ENCODE measurements at places on chromosomes 11 and 22.

GRCh38 chr11:61075891-61076290 lies 26.4 kb upstream of the CD5 start:
- peak; percentile 30 for DNase-seq

DNA sequence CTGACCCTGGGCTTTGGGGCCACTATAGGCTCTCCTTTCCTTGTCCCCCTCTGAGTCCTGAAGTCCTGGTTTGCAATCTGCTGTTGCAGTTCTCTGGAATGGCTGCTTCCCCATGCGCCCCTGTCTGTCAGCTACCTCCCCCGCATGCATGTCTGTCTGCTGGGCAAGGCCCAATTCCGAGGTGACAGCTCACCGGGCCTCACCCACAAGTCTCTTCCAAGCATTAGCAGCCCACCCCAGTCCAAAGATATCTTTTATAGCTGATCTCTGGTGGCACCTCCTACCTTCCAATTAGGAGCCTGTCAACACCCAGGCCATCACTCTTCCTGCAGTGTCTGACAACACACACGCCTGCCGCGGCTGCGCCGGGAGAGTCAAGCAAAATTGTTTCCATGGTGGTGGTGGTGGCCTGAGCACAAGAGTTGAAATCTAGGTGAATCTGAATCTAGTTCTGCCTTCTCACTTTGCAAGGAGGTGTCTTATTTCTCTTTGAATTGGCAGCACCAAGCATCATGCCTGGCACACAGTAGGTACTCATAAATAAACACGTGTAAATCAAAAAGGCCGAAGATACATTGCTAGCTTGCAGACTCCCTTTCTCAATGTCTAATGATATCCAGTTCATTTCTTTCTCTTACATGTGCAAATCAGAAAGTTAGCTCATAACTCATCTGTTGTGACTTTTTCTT lies 1.2 kb upstream of the LMO2 start:
- no peak for DNase-seq

GRCh38 chr22:43561415-43562178 lies 149.8 kb downstream of the MPPED1 start:
- peak; percentile 44 for DNase-seq

GRCh38 chr11:134592391-134592990 lies 180.4 kb upstream of the B3GAT1 start:
- DNase-seq = peak; percentile 20

- peak; percentile 58 for DNase-seq
Observed at GRCh38 chr11:1770528-1770927, 6.8 kb upstream of the CTSD start.

GRCh38 chr11:84188521-84188920 lies 902.4 kb upstream of the CCDC90B start:
- DNase-seq = no peak

- DNase-seq = no peak
Observed at GRCh38 chr11:10453261-10453660, 1.8 kb upstream of the AMPD3 start.

DNA sequence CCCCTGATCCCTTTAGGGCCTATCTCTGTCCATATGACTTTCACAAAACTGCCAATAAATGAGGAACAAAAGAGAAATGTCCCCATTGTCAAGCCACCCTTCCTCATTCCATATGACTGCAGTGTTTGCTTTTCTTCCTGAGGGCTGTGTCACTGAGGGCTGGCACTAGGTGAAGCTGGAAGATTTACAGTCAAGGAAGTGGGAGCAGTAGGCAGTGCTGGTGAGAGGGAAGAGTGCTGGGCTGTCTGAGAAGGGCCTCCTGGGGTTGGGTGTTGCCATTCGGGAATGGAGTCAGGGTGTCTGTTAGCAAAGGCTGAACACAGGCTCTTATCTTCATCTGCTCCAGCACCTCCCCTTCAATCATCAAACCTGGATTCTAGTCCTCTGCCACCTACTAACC lies 30.9 kb downstream of the INSC start:
- DNase-seq = no peak

DNA sequence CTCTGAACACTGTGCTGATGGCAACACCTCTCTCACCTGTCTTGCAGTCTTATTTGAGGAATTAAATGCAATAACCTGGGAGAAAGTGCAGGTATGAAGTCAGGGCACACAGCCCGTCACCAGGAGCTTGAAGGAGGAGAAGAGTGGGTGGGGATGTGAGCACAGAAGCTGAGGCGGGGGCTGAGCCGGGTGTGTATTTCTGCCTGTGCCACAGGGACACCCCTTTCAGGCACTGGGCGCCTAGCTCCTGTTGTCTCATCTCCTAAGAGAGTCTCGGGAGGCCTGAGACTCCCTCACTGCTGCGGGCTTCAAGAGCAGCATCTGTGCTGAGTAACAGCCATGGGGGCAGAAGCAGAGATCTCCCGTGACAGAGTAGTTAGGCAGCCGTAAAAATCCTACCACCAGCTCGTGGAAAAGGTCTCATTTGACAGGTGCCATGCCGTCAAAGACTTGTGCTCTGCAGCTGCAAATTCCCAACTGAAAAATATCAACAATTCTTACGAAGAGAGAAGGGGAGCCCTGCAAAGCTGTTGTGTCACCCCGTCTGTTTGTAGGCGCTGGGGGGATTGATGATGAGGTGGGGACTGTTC lies 26.8 kb downstream of the PARVB start:
- DNase-seq = no peak

- no peak for DNase-seq
Observed at GRCh38 chr11:128607819-128608218, 20.5 kb upstream of the ETS1 start.

DNA sequence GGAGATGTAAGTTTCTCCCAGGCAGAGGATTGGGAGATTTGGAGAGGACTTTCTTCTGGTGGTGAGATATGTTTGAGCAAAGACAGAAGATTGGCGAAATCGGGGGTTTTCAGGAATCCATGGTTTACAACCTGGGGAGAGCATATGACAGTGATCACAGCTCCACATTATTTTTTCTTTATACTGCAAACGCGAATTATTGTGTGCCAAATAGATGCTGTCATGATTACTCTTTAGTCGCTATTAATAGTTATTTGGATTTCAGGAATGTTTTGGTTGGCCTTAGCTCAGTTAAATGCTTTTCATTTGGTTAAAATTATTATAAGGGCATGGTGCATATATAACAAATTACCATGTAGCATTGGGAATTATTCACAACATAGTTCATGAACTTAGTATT lies 15.2 kb downstream of the ATXN10 start:
- DNase-seq = no peak

- no peak for DNase-seq
Observed at GRCh38 chr22:43991316-43992020, 32.6 kb upstream of the PARVB start.

DNA sequence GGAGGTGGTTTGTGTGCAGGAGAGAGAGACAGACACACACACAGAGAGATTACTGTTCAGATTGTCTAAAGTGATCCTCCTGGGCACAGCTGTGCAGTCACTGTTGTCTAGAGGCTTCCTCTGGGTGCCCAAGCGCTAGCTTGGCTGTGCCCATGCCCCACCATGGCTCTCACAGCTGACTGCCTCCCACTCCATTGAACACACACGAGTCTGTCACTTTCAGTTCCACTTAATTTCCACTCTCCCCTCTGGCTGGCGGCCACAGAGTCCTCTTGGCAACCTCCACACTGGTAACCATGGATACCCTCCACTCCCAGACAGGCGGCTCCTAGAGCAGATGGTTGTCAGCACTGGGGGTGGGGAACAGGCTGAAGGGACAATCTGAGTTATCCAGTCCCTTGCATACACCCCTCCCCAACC lies 29.1 kb downstream of the MAP6 start:
- DNase-seq = no peak

DNA sequence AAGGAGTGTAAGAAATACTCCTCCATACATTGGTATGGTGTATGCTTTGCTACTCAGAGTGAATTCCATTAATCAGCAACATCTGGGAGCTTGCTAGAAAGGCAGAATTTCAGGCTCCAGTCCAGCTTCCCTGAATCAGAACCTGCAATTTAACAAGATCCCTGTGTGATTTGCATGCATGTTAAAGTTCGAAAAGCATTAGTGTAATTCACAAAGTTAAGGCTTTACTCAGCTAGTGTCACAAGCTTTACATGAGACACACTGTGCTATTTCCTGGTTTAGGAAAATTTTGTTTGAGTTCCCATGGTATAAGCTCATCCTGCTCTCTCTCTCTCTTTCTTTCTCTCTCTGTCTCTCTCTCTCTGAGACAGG lies 37.0 kb upstream of the HEPHL1 start:
- no peak for DNase-seq

- no peak for DNase-seq
Observed at GRCh38 chr11:125313271-125314219, 149.0 kb downstream of the PKNOX2 start.

GRCh38 chr22:43541462-43542407 lies 129.9 kb downstream of the MPPED1 start:
- no peak for DNase-seq

GRCh38 chr22:32546935-32547334 lies 72.3 kb downstream of the FBXO7 start:
- no peak for DNase-seq

- no peak for DNase-seq
Observed at GRCh38 chr11:129090056-129090455, 102.1 kb downstream of the ARHGAP32 start.

- DNase-seq = no peak
Observed at GRCh38 chr22:17065433-17065832, 19.4 kb upstream of the IL17RA start.

DNA sequence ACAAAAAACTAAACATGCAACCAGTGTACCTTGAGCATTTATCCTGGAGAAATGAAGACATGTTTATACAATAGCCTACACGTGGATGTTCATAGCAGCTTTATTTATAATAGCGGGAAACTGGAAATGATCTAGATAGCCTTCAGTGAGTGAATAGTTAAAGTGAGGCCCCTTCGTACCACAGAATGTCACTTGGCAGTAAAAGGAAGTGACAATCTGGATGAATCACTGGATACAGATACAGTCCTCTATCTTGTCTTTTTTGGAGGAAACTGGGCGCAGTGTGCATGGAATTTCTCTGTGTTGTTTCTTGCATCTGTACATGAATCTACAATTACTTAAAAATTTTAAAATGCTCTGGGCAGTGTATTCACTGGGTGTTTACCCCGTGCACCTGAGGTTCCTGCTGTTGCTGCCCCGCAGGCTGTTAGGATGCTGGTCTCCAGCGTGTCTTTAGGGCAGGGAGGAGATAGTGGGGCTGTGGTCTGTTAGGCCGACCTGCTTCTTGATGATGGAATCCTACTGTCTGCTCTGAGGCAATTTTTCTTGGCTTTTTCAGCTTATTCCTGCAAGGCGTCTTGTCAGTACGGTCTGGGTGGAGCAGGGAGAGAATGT lies 23.2 kb downstream of the DERL3 start:
- no peak for DNase-seq

DNA sequence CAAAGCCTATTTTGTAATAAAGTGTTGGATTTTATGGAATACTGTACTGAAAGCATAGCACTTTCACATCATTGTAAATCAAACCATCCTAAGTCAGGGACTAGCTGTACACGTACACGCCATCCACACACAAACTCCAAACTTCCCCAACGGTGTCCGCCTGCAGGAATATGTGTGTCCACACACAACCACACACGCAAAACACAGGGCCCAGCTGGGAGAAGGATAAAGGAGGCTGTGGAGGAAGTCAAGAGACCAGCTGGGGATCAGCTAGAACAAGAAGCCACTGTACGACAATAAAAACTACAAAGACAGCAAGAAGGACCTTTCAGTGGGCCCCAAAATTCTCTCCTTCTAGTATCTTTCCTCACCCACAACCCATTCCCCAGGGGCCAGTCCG lies 1.6 kb downstream of the TRIM29 start:
- DNase-seq = no peak

DNA sequence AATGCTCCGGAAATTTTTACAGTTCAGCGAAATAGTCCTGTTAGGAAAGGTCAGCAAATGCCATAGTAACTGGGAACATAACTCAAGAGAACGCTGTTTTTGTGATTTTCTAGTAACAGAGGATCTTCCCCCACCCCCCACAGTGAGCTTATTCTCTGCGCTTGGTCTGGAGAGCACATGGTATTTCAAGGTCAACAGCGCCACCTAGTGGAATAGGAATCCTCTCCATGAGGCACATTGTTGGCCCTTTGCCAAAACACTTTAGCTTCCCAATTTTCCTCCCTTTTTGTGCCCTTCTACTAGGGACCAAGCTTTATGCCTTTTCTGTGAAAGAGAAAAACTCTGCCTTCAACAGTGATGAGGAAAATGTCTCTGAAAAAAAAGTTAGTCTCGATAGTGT lies 13.2 kb upstream of the OR4C12 start:
- DNase-seq = peak; percentile 47

DNA sequence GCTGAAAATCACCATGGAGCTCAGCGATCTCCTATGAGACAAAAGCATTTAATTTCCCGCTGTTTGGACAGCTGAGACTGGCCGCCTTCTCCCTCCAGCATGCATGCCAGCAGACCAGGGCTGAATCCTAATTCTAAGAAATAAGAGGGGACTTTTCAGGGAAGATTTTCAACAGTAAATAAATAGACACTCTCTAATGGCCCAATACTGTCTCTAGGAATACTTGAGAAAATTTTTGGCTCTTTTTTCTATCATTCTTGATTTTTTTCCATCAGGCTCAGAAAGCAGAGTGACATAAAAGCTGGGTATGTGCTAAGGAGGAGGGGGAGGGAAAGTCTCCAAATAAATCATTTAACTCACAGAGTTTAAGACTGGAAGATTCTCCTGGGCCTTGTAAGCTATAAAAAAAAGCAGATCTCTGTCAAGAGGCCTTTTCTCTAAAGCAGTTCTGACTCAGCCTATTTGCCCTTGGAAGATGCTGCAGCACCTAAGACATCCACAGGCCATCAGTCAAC lies 17.6 kb upstream of the SPON1 start:
- DNase-seq = no peak

DNA sequence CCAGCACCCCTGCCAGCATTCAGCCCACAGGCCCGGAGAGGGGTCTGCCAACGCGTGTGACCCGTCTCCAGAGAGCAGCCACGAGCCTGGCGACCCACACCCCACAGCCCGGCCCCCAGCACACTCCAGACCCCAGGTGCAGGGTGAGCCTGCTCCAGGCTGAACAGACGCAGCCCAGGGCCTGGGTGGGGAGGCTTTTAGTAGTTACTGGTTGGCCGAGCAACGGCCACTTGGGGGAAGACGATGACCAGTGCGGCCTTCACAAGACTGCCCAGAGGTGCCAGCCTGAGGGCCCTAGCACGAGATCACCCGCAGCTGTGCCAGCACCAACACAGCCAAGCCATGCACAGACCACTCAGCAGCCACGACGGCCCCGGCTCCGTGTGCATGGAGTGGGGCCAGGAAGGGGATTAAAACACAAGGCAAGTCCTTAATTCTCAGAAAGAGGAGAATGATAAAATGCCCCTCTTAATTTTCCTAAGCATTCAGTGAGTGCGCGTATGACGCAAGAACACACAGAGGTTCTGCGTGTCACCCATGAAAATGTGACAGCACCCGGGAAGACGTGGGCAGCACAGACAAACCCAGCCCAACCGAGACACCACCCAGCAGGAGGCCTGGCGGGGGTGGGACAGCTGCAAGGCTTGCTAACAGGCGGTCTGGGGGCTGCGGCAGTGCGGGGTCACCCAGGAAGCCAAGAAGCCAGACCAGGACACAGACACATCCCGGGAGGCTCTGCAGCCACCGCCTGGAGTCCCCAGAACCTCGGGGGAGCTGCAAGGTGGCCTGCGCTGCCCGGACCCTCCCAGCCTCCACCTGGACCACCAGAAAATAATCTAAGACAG lies 47.6 kb downstream of the BRD1 start:
- DNase-seq = peak; percentile 73
